ENCODE measurements at places on chromosomes 13 and 19.

- DNase-seq: no peak
Observed at GRCh38 chr19:44617110-44617880, 3.9 kb downstream of the IGSF23 start.

DNA sequence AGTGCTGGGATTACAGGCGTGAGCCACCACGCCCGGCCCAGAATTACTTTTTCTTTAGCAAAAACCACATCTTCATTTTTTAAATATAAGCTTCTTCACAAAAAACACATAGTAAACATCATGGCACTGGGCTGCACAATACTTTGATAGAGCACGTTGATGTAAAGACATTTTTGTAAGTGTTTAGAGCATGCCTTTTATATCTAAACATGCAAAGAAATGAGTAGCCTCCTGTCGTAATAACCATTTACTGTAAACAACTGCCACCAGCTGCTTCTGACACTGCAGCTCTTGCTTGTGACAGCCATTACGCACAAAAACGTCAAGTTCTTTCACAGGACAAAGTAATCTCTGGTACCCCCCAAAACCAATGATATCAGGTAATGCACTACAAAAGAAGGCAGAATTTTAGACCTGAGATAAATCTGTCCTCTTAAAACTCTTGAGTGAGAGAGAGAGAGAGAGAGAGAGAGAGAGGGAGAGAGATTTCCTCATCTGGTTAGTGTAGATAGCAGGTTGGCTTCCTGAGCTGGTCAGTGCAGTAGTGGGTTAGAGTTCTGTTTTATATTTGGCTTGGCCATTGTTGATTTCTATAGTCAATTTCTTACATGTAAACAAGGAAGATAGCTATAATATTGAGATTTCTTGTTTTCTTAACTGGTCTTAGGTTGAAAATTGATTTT is 6.7 kb upstream of the ZNF548 start:
- no peak for DNase-seq

DNA sequence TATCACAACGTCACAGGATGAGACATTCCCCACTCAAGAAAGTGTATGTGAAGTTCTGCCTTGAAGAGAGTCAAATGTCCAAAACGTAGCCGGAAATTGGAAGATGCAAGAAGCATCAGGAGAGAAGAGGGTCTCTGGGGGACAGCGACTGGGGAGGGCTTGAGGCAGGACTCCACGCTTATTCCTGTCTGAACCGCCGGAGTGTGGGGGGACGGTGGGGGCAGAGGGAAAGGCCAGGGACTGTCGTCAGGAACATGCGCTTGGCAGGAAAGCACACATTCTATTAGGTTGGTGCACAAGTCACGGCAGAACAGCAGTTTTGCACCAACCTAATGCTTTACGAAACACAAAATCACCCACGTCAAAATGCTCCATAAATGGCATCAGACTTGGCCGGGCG is 95.3 kb upstream of the TM9SF2 start:
- DNase-seq: no peak

DNA sequence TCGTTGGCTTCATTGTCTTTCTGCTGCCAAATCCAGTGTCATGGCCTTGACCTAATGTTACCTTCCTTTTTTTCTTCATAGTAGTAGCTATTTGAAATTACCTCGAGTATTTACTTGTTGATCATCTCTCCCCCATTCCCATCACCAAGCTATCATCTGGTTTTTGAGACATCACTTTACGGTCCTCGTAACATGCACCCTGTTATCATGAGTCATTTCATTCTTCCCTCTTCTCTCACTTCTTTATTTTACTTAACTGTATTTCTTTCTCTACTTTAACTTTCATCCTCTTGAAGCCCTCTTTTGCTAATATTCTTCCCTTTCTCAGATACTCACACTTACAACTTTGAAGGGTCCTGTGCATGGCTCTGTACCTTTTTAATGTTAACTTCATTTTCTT is 31.8 kb downstream of the TPP2 start:
- DNase-seq: no peak

DNA sequence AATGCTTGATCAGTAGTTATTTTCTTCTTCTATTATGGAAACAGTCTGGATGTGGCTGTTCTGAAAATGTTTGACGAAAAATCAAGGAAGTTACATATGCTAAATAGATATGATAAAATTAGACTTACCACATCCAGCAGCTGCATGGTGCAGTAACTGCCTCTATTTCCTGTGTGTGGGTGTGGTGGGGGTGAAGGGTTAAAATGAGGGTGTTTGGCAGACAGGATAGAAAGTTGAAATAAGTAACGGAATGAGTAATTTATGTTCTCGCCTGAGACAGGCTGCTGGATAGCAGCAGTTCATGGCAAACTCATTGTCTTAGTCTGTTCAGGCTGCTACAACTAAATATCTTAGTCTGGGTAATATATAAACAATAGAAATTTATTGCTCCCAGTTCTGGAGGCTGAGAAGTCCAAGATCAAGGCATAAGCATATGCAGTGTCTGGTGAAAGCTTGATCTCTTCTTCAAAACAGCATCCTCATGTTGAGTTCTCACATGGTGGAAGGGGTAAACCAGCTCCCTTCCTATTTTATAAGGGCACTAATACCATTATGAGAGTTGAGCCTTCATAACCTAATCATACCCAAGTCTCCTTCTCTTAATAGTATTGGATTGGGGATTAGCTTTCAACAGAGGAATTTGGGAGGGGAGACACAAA is 1248.9 kb downstream of the SLITRK5 start:
- DNase-seq: no peak

- no peak for DNase-seq
Observed at GRCh38 chr13:38667526-38668109, 19.3 kb upstream of the FREM2 start.

- no peak for DNase-seq
Observed at GRCh38 chr13:69737129-69737935, 370.3 kb upstream of the ATXN8OS start.

GRCh38 chr19:4843647-4843965 is 12.1 kb upstream of the TICAM1 start:
- DNase-seq: no peak

DNA sequence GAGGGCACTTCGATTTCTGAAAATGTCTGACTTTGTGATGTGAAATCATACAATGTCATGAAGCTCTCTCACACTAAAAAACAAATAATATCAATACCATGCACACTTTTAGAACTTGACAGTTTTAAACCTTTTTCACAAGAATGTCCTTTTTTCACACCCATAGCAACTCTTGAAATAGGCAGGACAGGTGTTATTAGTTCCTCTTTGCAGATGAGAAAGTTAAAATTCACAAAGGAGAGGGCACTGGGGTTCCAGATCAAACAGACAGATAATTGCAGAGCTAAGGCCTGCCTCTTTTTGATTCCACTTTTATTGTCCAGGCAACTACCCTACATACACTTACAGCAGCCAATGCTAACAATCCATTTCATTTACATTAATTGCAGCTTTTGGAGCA is 142.8 kb downstream of the KLF12 start:
- DNase-seq: no peak

DNA sequence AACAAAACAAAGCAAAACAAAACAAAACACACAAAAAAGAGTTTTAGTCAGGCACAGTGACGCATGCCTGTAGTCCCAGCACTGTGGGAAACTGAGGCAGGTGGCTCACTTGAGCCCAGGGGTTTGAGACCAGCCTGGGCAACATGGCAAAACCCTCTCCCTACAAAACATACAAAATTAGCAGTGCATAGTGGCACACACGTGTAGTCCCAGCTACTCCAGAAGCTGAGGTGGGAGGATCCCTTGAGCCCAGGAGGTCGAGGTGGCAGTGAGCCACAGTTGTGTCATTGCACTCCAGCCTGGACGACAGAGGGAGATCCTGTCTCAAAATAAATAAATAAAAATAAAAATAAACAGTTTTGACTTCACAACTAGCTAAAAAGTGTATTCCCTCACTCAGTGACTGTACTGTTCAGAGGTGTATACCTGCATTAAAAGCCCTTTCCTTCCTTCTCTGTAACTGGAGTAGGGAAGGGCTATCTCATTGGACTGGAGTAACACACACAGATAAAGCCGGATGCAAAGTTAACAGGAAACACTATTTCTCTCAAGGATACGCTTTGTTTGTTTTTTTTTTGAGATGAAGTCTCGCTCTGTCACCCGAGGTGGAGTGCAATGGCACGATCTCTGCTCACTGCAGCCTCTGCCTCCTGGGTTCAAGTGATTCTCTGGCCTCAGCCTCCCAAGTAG is 3.7 kb upstream of the BAX start:
- no peak for DNase-seq

- DNase-seq: no peak
Observed at GRCh38 chr13:94753327-94753726, 41.0 kb upstream of the SOX21 start.

DNA sequence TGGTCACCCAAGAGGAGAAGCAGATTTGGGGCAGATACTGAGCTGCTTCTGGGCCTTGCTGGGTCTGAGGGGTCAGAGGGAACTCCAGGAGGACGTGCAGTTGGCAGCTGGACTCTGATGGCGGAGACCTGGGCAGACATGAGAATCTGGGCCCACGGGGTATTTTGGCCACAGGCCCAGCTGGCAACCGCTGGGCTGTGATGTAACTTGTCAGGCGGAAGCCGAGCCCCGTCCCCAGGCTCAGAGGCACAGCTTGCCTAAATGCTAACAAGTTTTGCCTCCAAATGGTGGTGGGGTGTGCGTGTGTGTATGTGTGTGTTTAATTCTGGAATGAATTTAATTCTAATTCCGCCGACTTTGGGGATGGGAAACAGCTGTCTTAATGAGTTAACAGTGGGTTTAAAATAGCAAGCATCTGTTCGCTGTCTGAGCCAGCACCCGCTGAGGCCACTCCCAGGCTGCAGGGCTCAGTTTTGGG is 11.6 kb downstream of the ZNRF4 start:
- DNase-seq: no peak

DNA sequence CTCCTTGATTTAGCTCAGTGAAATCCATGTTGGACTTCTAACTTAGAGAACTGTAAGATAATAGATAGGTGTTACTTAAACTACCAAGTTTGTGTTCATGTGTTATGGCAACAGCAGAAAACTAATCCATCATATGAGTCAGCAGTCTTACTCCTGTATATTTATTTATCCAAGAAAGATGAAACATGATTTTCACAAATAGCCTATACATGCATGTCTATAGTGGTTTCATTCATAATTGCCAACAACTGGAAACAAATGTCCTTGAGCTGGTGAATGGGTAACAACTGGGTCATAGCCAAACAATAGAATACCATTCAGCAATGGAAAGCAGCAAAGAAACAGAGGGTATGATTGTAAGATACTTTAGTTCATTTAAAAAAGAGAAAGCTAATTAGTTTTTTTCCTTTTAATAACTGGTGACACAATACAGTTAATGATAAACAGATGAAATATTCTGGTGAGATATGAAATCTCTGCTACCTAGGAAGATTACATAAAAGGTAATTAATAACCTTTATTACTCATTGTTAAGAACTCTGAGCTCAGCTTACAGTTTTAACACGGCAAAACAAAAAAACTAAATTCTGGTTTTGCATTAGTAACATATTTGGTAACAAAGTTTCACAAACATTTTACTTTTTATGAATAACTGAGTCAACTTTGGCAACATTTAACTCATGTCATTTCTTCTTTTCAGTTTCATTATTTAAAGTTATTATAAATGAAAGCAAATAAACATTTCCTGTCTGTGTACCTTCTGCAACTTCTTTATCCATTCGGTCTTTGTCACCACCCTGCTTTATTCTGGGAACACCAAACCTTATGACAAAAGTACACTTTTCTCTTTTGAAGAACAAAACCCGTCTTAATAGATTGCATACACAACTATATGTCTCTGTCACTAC is 181.3 kb downstream of the LIG4 start:
- no peak for DNase-seq

- no peak for DNase-seq
Observed at GRCh38 chr13:48790966-48791365, 137.2 kb downstream of the CYSLTR2 start.

All from CD4-positive, alpha-beta T cell treated with Interleukin-17A for 4 hours (primary cell).